ENCODE measurements at places on chromosomes 1 and 21.

DNA sequence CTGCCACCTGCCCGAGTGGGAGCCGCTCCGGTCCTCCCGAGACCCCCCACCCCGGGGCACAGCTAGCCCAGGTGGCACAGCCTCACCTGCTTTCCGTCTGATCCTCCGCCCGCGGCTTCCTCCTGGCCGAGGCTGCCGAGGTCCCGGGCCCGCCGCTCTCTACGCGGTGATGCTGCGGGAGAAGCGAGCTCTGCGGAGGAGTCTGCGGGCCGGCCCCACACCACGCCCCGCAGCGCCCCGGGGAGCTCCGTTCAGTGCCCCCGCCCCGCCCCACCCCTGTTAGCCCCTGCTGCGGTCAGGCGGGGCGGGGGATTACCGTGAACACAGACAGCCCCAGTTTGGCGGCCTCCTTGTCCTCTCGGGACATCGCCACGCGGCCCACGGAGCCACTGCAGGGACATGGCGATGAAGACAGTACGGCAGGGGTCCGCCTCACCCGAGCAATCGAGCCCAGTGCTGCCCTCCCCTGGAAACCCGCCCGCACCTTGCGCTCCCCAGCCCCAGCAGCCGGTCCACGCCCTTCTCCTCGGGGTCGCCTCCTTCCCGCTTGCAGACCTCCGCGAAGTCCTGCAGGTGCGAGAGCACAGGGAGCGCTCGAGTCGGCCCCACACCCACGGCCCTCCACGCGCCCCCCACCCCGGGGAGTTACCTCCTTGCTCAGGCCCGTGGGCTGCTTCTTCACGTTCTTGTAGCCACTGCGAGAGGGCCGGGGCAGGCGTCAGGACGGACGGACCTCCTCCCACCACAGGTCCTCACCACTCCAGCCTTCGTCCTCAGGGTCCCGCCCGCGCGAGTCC is 933 bp downstream of the C1orf35 start:
- peak; percentile 56 for DNase-seq

DNA sequence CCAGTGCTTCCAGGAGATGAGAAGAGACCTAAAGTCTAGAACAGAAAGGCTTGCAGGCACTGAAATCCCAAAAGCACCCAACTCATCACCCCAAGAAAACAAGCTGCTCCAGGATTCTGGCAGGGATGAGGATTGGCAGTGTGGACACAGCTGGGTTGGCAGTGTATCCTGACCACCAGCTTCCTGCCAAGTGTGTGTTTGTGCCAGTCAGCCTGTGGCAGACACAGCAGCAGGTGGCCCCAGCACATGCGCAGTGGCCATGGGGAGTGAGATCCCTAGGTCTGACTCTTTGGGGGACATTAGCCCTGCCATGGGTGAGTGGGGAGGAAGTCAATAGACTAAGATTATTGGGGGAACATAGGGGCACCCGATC is 8.7 kb upstream of the SNAPIN start:
- no peak for DNase-seq

DNA sequence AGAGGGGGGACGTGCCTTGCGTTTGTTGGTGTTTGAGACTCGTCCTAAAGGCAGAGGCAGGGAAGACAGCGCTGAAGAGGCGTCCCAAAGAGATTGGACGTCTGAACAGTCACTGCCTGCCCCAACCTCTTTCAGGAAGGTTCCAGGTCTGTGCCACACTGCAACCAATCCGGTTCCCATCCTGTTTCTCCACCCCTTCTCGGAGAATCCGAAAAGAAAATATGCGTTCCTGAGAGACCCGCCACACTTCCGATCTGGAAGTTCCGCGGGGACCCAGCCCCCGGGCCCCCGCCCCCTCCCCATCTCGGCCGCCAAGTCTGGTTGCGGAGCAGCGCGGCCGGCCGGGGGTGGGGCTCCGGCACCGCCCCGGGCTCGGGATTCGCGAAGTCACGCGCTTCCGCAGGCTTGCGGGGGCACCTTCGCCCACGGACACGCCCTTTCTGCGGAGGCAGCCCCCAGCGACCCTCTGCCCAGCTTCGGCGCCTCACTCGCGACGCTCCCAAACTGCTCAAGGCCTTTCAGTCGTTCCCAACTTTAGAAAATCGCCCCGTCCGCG is 124.5 kb upstream of the DPYD start:
- DNase-seq: no peak

DNA sequence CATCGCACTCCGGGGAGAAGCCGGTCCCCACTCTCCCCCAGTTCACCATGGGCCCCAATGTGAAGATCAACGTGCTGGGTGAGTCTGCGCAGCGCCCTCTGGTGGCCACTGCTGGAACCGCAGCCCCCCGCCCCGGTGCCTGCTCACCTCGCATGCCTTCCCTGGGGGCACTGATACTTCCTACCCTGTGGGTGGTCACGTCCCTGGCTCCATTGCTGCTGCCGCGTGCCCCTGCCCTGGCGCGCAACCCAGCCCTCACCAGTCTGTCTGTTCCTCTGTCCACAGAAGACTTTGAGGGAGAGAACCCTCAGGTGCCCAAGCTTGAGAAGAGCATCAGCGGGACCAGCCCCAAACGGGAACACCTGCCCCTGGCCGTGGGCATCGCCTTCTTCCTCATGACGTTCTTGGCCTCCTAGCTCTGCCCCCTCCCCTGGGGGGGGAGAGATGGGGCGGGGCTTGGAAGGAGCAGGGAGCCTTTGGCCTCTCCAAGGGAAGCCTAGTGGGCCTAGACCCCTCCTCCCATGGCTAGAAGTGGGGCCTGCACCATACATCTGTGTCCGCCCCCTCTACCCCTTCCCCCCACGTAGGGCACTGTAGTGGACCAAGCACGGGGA is 7.6 kb downstream of the EFNA3 start:
- DNase-seq: peak; percentile 77

DNA sequence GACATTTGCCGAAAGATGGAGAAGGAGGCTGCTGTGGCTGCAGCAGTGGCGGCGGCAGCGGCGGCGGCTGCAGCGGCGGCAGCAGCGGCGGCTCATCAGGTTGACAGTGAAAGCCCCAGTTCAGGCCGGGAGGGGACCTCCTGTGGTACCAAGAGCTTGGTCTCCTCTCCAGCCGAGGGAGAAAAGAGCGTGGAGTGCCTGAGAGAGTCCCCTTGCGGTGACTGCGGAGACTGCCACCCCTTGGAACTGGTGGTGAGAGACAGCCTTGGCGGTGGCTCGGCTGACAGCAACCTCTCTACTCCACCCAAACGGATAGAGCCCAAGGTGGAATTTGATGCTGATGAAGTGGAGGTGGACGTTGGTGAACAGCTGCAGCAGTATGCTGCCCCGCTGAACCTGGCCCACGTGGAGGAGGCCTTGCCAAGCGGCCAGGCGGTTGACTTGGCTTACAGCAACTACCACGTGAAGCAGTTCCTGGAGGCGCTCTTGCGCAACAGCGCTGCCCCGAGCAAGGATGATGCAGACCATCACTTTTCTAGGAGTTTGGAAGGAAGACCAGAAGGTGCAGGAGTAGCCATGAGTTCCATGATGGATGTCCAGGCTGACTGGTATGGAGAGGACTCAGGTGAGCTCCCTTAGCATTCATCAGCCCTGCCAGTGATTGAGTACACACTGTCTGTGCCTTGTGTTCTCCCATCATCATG is 6.3 kb downstream of the ZBTB8B start:
- no peak for DNase-seq

DNA sequence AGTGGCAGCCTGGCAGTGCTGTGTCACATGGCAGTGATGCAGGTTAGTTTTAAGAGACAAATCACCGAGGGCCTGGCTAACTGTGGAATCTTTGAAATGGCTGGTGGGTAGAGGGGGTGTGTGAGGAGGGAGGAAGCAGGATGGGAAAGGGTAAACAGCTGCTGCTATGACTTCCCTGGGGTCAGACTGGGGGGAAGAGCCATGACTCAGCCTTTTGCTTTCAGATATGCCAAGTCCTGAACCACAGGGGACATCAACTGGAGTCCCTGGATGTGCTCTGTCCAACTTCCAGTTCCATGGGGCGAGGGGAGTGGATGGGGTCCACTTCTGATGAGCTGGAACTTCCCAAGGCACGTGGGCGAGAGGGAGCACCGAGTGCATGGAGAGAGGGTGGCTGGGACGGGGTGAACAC is 121.1 kb upstream of the ADAR start:
- no peak for DNase-seq

DNA sequence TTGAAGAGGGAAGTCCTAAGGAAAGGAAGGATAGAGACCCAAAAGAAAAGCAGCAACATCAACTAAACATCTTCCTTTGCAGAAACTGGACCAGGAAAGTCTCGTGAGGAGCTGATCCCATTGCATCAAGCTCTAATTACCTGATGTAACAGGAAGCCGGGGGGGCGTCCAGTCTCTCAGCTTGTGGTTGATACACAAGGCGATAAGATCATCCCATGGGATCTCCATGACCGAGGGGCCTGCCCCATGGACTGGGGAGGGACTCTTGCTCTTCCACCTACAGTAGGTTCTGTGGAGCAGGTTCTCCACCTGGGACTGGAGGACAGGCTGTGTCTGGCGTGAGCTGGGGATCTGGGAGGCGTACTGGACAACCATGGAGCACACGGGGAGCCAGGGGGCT is 14.8 kb upstream of the LSS start:
- no peak for DNase-seq

GRCh38 chr1:206633708-206634121 is 1.6 kb upstream of the DYRK3 start:
- no peak for DNase-seq

- no peak for DNase-seq
These were observed 115.9 kb downstream of the KCND3 start for GRCh38 chr1:111873460-111874030.

- DNase-seq: no peak
These were observed 720 bp downstream of the PSMB2 start for GRCh38 chr1:35640380-35641232.

DNA sequence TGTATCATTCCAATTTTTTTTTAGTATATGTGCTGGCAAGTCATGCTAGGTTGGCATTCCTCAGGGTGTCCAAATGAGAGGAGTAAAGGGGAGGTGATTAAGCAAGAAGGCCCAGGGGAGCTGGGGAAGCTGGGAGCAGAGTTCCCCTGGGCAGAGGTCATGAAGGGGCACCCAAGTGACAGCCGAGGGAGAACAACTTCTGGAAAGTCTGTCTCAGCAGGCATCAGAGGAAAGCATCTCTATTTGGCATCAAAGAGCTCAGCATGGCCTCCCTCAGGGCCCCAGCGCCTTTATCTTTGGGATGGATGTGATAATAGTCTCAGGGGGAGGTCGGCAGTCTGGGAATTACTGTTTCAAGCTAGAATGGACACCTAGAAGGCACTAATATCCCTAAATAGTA is 5.0 kb upstream of the ENO1 start:
- DNase-seq: no peak

GRCh38 chr21:30979054-30979453 is 59.2 kb downstream of the KRTAP19-8 start:
- DNase-seq: no peak

- no peak for DNase-seq
These were observed 40.7 kb upstream of the SCMH1 start for GRCh38 chr1:41282679-41283317.
